ENCODE measurements at places on chromosomes 12 and 14.

DNA sequence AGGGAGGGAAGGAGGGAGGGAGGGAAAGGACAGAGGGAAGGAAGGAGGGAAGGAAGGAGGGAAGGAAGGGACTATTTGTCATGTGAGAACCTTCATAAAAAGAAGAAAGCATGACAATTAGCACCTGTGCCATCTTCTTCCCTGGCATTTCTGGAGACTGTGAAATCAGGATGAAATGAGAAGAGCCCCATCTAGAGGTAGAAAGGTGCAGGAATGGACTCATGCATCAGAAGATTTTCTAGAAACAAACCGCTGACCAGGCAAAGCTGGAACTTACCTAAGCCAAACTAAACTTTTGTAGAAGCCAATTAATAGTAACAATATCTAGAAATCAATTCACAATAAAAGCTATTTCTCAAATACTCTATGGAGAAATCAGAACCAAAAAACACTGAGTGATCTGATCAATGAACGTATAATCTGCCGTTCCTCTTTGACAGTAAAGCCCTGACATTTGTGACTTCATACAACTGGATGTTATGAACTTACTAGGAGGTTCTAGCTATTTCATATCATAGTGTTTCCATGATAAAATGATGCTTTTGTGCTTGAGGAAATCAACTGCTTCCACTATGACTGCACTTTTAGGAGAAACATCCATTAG lies 24.4 kb upstream of the CRACR2A start:
- no peak for DNase-seq

GRCh38 chr12:93802293-93802692 lies 125.1 kb downstream of the CRADD start:
- DNase-seq, result no peak

DNA sequence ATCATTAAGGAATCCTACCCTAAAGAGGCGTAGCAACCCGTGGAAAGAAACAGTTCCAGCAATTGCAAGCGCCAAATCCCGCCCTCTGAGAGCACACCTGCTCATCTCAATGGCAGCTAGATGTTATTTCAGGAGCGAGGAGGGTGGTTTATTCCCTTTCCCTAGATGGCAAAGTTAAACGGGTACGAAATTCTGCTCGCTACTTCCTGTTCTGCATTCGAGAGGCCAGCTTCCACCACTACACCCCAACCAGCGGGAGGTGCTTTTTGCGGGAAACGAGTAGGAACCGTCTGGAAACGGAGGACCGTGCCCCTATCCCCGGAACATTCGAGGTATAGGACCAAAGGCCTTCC lies 536 bp downstream of the VPS29 start:
- no peak for DNase-seq

GRCh38 chr14:73463411-73463810 lies 5.1 kb upstream of the NUMB start:
- no peak for DNase-seq

DNA sequence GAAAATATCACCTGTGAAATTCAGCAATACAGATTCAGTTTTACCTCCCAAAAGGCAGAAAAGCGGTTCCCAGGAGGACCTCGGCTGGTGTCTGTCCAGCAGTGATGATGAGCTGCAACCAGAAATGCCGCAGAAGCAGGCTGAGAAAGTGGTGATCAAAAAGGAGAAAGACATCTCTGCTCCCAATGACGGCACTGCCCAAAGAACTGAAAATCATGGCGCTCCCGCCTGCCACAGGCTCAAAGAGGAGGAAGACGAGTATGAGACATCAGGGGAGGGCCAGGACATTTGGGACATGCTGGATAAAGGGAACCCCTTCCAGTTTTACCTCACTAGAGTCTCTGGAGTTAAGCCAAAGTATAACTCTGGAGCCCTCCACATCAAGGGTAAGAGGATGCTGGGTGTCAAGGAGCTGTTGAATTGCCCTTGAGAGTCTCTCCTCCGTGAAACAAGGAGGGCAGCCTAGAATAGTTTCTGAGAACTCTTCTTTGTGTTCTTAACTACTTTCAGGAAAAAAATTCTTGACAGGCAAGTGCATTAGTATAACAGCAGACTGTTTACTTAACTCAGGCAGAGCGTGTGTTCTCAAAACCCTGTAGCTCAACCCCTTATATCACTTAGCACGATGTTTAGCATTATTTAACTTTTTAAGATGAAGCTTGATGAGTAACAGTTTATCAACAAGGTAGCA lies 7.7 kb downstream of the TDP1 start:
- DNase-seq, result no peak

GRCh38 chr12:119681111-119681510 lies 13.2 kb downstream of the PRKAB1 start:
- DNase-seq, result no peak

DNA sequence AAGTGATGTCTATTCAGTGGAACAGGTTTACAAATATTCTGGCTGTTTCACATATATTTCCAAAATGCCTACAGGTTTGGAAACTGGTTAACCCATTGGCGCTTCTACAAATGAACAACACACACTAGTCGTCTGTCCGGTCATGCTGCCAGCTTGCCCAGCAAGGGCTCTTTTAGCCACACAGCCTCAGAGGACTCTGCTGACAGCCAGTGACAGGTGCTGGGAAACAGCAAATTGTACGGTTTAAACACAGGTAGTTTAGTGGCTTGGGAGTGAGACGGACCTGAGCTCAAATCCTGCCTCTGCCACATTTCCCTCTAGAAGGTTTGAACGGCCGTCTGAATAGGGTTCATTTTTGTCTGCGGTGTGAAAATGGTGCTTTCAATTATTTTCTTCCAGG lies 53.8 kb downstream of the MOK start:
- DNase-seq, result no peak

GRCh38 chr14:104875412-104875751 lies 10.3 kb downstream of the CEP170B start:
- no peak for DNase-seq

- no peak for DNase-seq
Observed at GRCh38 chr12:121120323-121120722, 12.4 kb upstream of the P2RX7 start.

DNA sequence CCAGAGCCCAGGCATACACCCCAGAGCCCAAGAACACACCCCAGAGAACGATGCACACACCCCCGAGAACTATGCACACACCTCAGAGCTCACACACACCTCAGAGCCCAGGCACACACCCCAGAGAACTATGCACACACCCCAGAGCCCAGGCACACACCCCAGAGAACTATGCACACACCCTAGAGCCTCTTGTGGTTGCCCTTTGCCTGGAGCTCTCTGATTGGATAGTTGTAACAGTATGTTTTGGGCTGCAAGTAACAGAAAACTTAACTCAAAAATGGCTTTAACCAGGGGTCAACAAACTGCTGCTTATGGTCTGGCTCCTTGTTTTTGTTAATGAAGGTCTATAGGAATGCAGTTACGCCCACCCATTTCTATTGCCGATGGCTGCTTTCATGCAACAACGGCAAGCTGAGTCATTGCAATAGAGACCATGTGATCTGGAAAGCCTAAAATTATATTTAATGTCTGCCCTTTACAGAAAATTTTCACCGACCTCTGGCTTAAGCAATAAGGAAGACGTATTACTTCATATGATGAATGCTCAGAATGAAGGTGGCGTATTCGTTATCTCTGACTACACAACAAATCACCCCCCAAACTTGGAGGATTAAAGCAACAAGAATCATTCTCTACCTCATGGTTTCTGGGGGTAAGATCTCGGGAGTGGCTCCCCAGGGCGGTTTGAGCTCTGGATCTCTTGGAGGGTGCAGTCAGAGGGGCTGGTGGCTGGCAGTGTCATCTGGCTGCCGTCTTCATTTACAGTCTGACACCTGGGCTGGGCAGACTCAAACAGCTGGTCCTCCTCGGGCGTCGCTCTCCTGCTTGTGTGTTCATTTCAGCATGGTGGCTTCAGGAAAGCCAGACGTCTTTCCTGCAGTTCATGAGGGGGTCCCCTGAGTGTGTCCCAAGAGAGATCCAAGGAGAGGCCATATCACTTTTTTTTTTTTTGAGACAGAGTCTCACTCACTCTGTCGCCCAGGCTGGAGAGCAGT lies 66.3 kb upstream of the NCOR2 start:
- DNase-seq, result no peak

- no peak for DNase-seq
Observed at GRCh38 chr12:102562836-102563425, 82.6 kb upstream of the IGF1 start.

- no peak for DNase-seq
Observed at GRCh38 chr12:55724226-55724939, 4.2 kb downstream of the RDH5 start.

DNA sequence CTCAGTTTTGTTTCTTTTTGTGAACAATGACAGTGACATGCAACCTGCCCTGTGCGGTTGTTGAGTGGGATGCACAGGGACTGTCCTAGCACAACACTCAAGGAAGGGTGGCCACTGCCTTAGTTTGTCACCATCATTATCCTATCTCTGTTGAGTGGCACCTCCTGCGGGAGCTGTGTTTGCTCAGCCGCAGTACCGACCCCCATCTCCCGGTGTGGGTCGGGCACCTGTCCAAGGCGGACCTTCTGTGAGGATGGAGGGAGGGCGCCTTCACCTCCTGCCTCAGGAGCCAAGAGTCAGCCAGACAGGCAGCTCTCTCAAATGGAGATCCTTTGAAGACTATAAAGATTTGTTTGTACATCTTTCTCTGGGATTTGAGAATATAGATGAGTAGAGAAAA lies 142.1 kb downstream of the TSPAN9 start:
- no peak for DNase-seq

DNA sequence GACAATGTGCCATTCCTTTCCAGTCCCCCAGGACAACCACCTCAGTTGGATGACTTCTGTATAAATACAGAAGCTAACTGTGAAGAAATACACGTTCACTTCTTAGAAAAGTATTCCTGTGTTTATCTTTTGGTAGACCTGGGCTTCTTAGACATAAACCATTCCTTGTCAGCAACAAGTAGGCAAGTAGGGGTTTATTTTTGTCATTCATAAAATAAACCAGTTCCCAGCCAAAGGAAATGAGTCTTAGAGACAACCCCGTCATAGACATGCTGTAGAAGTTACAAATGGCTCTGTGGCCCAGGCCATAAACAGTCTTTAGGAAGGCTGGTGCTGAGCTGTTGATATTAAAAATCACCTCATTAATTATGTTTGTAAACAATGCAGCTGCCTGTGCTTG lies 243.2 kb downstream of the SPTSSA start:
- DNase-seq, result no peak

DNA sequence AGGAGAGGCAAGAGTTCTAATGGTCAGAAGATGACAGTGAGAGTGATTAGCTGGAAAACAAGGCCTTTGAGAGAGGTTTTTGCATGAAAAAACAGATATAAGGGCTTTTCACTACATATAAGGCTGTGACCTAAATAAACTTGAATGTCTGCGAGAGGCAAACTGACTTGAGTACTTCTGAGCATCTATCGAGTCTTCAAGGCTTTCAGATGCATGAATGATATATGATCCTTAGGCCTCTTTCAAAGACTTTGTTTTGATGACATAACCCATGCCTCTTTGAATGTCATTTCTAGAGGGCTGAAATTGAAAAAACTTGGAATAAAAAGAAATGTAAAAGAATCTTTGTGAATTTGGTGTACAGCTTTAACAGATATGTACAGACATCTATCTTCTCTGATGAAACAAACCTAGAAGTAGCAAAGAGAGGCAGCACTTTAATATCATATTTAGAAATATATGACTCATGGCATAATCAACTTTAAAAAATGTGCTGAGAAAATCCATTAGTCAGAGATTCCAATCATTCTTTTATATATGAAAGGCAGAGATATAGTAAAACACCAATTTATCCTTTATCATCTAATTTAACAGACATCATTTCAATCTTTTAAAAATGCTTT lies 72.6 kb downstream of the PPM1H start:
- no peak for DNase-seq

DNA sequence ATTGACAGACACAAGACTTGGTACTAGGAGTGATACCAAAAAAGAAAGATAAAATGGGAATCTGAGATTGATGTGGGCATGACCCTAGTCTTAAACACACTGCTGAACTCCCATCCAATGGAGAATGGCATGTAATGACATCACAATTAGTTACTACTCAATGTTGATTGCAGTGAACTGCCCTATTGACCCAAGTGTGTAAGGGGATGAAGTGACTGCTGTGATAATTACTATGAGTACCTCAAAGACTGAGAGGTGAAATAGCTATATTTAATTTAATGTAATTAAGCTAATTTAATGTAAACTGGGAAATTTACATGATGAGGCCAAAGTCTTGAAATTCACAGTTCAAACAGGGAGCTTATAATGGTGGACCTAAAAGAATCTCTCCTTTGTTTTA lies at the start of gene ADAM20:
ADAM20 (minus strand) TSS at position 101 of the 400 bp plus-strand sequence. CDS start 10,247 bp downstream, outside the sequence.
- no peak for DNase-seq

GRCh38 chr12:59710964-59711363 lies 115.1 kb downstream of the SLC16A7 start:
- no peak for DNase-seq

DNA sequence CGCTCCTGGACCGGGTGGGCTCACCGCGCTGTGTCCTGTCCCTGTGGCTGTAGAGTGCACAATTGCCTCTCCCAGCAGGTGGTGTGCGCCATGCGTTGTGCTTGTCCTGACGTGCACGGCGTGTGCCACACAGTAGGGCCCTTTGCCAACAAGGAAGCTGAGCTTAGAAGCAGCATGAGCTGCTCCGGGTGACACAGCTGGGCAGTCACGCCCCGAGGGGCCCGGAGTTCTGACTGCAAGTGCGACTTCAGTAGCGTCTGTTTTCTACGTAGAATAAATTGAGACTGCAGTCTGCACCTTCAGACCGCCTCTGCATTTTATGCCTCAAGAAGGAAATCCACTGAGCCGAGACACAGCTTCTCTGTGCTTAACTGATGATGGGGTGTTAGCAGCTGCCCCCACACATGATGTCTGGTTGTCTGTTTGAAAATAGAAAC lies 81.6 kb downstream of the ADGRD1 start:
- no peak for DNase-seq

DNA sequence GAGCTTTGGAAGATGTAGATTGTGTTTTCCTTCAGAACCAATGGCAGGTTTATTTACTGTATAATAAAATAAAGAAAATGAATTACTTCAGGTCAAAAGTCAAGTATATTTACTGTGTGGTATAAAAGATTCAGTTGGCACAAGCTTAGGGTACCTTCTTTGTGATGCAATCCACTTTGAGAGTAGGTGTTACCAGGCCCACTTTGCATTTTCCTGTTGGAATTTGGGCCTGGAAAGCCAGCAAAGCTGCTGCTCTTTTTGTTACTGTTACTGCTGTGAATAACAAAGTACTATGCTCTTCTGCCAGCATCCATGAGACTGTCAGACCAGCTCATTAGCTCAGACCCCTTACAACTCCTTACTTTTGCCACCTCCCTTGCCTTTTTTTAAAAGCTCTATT lies 649.0 kb upstream of the SEL1L start:
- DNase-seq, result no peak

DNA sequence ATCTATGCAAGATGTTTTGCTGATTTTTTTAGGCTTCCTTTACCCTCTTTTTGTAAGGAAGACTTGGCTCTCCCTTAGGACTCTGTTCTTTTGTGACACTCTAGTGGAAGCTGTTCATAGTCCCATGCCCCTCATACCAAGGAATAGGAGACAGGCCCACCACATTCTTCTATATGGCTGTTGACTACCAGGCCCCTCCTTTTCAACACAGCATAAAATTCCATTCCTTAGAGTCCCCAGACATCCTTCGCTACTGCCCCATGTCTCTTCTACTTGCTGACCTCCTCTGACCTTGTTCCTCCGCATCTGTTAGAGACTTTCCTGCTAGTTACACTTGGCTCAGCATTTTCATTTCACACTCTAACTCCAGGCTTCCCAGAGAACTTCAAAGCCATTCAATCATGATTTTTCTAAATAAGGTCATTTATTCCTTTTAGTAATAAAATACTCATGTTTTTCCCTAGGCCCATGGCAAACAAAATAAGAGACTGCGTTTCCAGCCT lies 9.7 kb downstream of the PIK3C2G start:
- no peak for DNase-seq

GRCh38 chr12:50112456-50113218 lies 601 bp downstream of the COX14 start:
- no peak for DNase-seq
